ENCODE measurements at places on chromosomes 5 and 9. TPM values are rescaled to one million over a fixed set of nuclear protein-coding genes. Genes with fewer than 3 reads are reported as not detected.

The CORO2A gene
- total RNA-seq = 1.1 TPM

The ADGRD2 gene
- not detected for total RNA-seq

The NMUR2 gene
- total RNA-seq = 0.06 TPM

The SPINK7 gene
- not detected for total RNA-seq

The ENHO gene
- total RNA-seq = 2.7 TPM

The C6 gene
- total RNA-seq = not detected

The ADAMTSL1 gene
- not detected for total RNA-seq

The C9 gene
- not detected for total RNA-seq

The RNF208 gene
- total RNA-seq = 1.8 TPM

The FBP2 gene
- not detected for total RNA-seq

The ADCY2 gene
- not detected for total RNA-seq

The MACROH2A1 gene
- total RNA-seq = 210 TPM
